Stimulated activated CD4-positive, alpha-beta T cell treated with anti-CD3 and anti-CD28 coated beads, Interleukin-2, amount 100 ng/mL, for 24 hours (primary cell): ENCODE measurements at places on chromosomes 12 and 14.

- no peak for DNase-seq
These were observed 8.6 kb downstream of the NAB2 start for GRCh38 chr12:57097554-57097835.

DNA sequence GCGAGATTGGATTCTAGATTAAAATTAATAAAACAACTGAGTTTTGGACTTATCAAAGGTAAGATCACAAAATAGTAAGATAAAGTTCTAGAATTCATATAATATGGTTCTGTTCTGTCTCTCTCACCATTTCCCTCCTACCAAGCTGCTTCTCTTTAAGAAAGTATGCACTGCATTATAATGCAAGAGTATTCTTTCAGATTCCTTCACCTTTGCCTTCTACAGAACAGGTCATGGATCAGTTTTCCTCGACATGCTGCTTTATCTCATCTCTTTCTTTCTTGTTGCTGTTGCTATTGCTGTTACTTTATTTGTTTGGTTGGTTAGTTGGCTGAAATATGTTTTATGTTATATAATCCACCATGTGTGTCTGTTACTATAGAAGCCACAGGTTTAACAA is 357.0 kb downstream of the NAV3 start:
- DNase-seq: no peak

GRCh38 chr12:67632005-67632404 is 16.5 kb upstream of the DYRK2 start:
- no peak for DNase-seq

GRCh38 chr12:68253504-68253903 is at the start of gene IL22:
Gene IL22, minus strand, starts transcription at chr12:68253604. Its CDS starts 156 bp downstream, at chr12:68253448.
- DNase-seq: no peak

DNA sequence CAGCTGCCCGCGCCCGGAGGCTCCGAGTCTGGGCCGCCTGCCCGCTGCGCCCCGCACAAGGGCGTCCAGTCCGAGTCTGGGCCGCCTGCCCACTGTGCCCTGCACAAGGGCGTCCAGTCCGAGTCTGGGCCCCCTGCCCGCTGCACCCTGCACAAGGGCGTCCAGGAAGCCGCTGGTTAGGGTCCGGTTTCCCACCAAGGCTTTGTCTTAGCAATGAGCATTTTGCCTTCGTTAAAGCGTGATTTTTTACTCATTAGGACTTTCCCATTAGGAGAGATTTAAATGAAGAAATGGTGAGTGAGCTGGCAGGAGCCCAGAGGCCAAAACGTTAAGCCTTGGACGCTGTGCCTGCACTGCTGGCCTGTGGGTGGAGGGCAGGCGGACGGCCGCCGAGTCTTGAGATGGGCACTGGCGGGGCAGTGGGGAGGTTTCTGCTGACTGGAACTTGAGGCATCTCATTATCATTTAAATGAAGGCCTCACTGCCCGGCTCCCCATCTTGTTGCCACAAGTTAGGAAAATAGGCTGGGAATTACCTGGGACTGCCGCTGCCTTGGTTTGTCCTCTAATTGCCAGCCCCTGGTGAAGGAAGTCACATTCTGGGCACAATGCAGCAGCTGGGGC is 36.0 kb downstream of the FBRSL1 start:
- DNase-seq: no peak

DNA sequence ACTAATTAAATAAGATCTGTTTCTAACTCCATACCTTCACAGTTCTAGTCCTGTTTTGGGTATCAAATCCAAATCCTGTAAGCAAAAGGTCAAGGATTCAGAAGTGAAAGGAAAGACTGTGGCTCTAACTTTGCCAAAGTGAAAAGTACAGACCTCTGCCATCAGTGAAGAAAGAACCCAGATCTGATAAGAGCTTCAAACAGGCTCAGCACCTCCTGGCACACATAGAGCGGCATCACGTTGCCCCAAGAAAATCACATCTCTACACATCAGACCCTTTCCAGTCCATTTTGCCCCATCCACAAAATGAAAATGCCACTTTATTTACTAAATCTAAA is 23.2 kb downstream of the CLIP1 start:
- no peak for DNase-seq

- DNase-seq: no peak
These were observed 45.0 kb downstream of the CFAP54 start for GRCh38 chr12:96534339-96534738.

DNA sequence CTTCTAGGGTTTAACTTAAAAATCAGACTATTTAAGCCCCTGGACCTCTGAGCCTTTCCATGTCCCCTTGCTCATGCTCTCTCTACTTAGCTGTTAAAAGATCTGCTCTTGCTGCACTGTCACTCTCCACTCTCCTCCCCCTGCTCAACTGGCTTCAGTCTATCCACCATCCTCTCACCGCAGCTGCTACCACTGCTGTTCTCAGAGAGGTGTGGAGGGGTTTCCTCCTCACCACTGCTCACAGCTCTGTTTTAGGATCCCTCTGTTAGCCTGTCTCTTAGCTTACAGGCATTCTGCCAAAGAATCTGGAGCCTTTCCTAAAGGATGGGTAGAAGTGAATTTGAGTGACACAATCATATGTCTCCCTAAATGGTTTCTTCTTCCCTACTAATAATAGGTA is 43.7 kb upstream of the ATP2B1 start:
- no peak for DNase-seq

DNA sequence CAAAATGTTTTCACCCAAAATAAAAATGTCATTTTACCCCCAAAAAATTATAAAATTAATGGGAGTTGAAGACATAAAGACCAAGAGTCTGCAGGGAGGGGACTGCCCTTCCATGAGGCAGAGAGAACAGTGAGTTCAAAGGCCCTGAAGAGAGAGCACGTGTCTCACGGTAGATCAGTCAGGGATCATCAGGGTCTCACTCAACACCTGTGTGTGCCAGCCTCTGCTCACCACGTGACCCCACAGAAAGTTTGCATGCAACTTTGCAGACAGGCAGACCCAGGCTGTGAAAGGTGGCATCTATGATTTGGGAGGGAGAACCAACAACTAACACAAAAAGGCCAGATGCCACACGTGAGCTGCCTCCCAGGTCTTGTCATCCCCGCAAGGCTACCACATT is 33.1 kb downstream of the CLMN start:
- no peak for DNase-seq

DNA sequence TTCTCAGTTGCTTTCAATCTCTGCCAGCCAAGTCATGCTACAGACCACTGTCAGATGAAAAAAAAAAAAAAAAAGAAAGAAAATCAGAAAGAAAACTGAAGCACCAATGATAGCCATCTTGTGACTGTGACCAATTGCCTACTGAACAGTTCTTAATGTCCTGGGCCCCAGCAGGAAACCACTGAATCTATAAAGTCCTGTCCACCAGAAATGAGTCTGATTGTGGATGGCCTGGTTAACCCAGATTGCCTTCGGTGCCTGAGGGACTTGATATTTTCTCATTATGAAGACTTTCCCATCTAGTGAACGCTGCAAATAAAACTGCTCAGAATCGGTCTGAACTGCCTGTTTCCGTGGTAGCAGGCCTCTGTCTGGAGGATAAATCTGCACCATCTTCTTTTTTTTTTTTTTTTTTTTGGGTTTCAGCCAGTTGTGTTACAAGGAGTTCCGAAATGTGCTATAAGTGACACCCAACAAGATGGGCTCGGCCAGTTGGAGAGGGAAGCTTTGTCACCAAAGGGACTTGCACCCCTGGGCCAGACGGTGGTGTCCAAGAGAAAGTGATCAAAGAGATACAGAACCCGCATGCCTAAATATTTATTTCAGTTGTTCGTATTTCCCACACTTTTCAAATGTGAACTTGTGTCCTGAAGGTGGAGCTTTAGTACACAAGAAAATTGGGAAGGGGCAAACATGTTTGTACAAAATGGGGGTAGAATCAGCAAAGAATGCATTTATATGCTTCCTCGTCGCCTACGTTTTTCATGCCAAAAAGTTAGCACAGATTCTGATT is 3.0 kb upstream of the PLXNC1 start:
- no peak for DNase-seq

GRCh38 chr12:66960704-66961690 is 282.1 kb upstream of the GRIP1 start:
- no peak for DNase-seq

DNA sequence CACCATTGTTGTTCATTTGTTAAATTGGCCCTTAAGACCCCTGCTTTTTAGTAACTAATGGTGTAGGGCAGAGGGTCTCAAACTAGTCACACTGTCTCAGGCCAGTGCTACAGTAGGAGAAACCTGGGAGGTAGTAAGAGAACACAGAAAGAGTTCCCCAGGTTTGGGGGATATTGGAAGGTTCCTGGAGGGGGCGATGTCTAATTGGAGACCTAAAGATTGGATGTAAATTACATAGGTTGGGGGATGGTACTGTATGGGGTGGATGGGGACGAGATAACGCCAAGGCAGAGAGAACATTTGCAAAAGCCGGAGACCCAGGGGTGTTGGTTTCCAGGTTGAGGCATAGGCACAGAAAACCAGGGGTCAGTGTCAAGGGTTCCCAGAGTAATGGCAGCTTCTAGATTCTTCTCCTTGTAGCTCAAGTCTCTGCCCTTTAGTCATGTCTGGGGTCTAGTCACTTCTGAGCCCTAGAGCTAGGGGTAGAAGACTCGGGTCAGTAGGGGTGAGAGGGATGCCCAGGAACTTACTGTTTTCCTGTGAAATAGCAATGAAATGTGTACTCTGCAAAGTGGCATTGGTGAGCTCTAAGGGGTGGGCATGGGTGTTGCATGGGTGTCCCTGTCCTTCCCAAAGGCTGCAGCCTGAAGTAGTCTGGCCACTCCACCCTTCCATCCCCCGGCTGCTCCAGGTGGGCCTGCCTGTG is 21.8 kb downstream of the PLEKHG3 start:
- DNase-seq: no peak

GRCh38 chr12:11678781-11679180 is 29.3 kb downstream of the ETV6 start:
- DNase-seq: no peak

DNA sequence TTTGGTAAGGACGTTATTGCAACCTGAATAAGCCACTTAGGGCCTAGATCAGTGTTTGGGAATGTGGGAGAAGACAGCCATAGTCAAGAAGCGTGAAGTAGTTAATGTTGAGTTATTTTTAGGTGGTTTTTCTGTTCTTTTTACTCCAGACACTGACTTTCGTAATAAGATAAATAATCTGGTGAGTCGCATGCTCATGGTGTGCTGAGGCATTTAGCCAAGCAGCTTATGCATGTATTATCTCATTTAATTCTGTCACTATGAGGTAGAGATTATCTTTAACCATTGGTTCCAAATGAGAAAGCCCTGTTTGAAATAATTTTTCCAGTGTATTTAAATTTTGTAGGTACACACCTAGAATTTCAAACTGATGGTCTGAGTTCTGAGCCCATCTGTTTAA is 67.3 kb downstream of the RCOR1 start:
- DNase-seq: no peak

- no peak for DNase-seq
These were observed 2.5 kb upstream of the DIO3 start for GRCh38 chr14:101558739-101559240.

DNA sequence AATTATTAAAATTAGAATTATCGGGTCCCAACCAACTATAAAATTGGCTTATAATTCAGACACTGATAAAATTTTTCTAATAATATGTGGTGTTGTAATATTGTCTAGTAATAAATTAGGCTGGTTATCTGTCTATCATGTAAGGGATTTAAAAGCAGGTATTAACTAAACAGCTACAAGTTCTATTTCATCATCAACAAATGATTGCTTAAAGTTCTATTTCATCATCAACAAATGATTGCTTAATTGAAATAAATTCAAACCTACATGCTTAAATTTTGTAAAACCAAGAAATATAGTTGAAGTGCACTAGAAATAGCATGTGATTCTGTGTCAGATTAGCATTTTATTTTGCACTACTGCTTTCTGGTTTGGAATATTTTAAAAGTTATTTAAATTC is 34.1 kb downstream of the SLCO1A2 start:
- DNase-seq: no peak

- DNase-seq: no peak
These were observed 51.1 kb downstream of the HSPB8 start for GRCh38 chr12:119229837-119230236.

DNA sequence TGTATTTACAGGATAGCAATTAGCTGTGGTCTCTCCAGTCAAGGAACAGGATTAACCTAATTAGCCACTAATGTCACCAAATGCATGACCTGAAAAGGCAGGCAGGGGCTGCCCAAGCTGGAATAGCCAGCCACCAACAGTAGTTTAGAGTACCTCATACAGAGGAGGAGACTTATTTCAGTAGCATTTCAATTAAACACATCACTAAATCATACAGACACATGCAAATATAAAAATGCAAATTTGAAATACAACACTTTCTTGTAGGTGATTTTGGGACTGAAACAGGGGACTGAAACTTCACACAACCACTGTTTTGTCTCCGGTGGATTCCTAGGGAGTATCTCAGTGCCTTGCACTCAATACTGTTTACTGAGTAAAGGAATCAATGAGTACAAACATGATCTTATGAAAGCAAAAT is 636 bp upstream of the IFNG-AS1 start:
- no peak for DNase-seq

- no peak for DNase-seq
These were observed 44.3 kb downstream of the SCN8A start for GRCh38 chr12:51635346-51635745.

- DNase-seq: no peak
These were observed 146.5 kb downstream of the SAMD4A start for GRCh38 chr14:54713379-54713778.

- DNase-seq: peak; percentile 22
These were observed 1.6 kb downstream of the GSG1 start for GRCh38 chr12:13101821-13102375.

DNA sequence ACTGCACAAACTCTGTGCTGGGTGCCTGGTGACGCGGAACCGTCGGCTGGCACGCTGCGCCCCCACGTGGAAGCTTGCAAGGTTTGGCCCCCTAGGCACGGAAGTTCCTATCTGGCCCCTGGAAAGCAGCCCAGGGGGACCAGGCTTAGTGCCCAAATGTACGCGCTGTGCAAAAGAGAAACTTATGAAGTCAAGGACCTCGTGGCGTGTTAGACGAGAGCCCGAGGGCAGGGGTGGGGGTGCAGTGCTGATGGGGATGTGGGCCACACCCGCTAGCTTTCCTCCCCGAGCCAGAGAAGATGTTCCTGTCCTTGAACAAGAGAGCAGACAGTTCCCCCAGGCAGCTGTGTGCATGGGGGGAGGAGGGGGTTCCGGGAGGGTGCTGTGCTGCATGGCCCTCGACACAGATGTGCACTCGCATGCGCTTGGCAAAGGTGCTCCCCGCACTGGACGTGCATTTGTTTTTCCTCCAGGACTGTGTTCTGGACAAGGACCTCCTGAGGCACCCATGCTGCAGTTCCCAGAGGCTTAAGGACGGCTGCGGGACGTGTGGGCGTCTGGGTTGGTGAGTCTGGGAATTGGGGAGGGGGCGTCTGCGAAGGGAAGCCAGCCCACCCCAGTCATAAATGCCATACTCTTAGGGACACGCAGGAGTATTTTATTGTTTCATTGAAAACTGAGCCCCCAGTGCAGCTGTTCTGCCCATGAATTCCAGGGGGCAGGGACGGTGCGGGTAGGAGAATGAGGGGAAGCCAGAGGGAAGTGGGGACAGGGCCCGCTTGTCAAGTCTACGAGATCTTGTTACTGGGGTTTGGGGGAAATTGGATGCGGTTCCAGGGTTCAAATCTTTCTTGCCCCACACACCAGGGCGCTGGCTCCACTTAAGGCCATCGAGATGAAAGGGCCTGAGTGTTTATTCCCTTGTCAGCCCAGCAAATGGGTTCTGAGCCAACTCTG is 80.0 kb downstream of the NTF3 start:
- peak; percentile 26 for DNase-seq
